Hepatic stellate cell (primary cell): ENCODE measurements at places on chromosomes 7 and 10.

DNA sequence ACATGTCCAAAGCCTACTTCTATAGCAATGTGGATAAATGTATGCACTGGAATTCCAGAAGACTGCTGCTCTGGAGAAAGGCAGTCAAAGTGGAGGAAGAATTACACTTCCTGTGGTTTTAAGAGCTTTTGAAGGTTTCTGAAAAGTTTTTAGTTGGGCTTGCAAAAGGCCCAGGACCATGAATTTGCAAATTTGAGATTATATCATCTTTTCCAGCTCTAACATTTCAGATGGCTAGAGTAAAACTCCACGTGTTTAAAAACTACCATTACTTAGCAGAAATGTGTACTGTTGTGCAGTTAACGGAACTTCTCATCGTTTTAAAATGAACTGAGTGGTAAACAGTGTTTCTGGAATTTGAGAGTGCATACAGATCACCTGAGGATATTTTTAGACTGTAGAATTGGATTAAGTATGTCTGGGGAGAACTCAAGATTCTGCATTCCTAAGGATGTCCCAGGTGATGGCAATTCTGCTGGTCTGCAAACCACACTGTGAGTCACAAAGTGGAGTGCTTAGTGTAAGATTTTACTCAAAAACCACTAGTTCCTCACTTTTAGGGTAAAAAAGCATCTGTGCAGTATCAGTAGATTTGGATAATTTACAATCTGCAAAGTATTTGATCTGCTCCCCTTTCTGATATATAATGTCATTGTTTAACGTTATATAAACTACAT is 32.9 kb upstream of the CCDC71L start:
- no peak for DNase-seq

DNA sequence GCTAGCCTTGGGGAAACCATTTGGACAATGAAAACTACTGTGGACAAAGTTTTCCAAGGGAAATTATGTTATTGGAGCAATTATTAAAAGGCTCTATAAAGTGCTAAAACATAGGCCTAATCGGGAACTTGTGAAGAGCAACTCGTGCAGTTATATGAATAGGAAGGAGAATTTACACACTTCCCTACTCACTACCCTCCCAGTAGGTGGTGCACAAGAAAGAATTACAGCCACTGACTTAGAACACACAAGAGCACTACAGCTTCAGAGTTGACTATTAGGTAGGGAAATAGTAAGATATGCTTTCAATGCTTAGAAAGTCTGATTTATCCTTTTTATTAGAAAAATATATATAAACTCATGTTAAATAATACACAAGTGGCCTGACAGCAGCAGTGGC is 47.2 kb downstream of the GSAP start:
- DNase-seq = no peak

GRCh38 chr7:2566890-2567678 is 8.3 kb downstream of the IQCE start:
- DNase-seq = no peak

DNA sequence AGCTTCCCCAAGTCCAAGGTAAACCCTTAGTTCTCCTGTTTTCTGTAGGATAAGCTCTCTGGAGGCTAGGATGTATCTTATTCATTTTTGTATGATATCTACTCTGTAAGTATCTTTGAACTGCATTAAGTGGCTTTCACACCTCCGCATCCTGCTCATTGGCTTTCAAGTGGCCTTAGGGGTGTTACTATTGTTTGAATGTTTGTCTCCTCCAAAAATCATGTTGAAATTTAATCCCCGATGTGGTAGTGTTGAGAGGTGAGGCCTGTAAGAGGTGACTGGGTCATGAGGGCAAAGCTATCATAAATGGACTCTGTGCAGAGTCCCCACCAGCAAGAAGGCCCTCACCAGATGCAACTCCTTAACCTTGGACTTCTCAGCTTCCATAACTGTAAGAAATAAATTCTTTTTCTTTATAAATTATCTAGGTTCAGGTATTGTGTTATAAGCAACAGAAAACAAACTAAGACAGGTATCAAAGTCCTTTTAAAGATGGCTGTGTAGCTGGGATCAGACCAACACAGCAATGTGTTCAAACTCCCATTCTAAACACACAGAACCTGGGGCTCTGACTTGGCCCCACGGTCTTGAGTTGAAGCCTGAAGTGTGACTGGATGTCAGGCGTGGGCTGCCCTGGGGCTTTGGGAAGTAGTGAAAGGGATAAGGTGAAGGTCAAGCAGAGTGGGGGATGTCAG is 25.9 kb downstream of the TBXAS1 start:
- no peak for DNase-seq

DNA sequence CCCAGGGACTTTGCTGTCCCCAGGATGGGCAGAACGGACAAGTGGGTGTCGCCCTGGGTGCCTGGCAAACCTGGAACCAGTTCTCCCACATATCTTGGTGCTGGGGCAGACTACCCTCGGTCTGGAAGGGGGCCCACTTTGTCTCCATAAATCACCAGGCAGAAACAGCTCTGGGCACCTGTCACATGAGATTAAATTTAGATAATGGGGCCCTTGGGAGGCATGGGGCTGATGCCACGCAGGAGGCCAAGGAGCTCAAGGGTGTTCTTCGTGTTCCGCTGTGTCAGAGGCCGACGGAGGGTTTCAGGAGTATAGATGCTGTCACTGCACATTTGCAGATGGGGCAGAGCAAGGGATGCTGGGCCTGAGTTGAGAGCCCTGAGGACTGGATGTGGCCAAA is 72.7 kb downstream of the TMEM130 start:
- no peak for DNase-seq

DNA sequence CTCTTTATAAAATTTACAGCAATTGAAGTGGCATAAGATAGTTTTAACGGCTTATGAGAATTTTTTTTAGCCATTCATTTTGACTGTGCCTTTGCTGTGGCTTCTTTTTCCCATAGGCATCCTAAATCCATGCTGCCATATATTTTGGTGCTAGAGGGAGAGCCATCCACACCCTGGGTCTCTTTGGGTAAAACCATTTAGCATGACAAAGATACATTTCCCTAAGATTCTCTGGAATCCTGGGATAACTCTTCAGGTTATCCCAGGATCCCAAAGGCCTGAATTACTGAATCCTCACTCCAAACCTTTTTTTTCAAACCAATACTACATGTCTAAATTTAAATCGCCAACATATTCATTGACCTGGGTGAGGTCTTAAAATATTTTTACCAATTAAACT is 28.9 kb downstream of the DNAJC12 start:
- DNase-seq = no peak
